Midbrain (tissue), 1 donor: ENCODE measurements at places on chromosomes 4 and X.

GRCh38 chrX:6026980-6027379, 201.7 kb downstream of the NLGN4X start:
- no peak for DNase-seq

DNA sequence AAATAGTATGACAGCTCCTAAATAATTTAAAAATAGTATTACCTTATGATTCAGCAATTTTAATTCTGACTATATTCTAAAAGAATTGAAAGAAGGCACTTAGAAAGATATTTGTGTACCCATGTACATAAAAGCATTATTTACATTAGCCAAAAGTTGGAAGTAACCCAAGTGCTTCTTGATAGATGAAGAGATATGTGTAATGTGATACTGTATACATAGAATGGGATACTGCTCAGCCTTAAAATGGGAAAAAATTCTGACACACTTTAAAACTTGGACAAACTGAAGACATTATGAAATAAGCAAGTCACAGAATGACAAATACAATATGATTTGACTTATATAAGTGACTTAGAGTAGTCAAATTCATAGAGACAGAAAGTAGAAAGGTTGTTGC, 112.2 kb downstream of the IDS start:
- DNase-seq: no peak

GRCh38 chr4:6641971-6642320, 1.5 kb downstream of the MRFAP1 start:
- no peak for DNase-seq

GRCh38 chr4:76301068-76301774, 5.3 kb upstream of the STBD1 start:
- no peak for DNase-seq

GRCh38 chrX:17655211-17656034, 81.9 kb upstream of the SCML1 start:
- DNase-seq: no peak

DNA sequence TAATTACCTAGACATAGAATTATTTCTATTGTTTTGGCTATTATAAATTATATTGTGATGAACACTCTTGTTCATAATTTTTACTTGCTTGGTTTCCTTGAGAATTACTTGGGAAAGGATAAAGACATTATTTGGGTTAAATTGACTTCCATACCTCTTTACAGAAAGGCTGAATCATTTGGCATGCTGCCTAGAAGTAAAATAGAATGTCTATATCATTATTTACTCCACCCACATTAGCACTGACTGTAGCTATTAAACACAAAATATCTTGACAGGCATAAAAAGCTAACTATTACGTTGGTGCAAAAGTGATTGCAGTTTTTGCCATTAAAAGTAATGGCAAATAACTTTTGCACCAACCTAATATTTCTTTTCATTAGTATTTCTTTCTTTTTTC, 29.7 kb upstream of the ADH6 start:
- no peak for DNase-seq

GRCh38 chr4:114076899-114077570, 97.6 kb upstream of the ARSJ start:
- DNase-seq: no peak

DNA sequence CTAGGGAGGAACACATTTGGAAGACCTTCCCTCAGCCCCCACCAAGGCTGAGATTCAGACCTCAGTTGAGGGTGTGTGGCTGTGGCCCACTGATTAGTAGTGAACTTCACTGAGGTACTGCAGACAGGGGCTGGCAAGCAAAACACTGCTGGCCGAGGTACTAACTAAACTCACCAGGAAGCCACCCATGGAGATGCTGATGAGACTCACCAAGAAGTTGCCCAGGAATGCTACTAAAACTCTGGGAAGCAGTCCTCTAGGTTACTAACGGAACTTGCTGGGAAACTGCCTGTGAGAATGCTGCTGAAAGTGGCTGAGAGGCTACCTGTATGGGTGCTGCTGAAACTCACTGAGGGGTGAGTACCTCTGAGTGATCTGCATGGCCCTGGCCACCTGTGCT, 372.4 kb upstream of the RPS6KA3 start:
- no peak for DNase-seq

GRCh38 chr4:1928356-1929239, 57.4 kb downstream of the NSD2 start:
- DNase-seq: no peak

DNA sequence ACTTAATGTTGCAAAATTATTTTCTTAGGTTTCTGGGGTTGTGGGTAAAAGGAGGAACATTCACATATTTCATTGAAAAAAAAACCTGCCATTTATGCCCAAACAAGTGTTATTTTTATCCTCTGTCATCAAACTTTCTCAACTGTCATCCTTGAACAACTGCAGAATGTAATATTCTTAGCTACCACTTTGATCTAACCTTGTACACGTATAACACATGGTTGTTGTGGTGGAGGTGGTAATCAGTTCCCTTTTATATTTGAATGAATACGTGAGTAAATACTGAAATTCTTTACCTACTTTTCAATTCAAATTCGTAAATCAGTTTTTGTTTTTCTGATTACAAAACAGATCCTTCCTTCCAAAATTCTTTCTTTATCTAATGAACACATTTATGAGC, 3.8 kb upstream of the AMMECR1 start:
- no peak for DNase-seq

- no peak for DNase-seq
These were observed 44.2 kb downstream of the TRIM61 start for GRCh38 chr4:164933244-164933643.

GRCh38 chr4:177861551-177862094, 419.4 kb upstream of the AGA start:
- no peak for DNase-seq
